ENCODE measurements at places on chromosomes 11 and 22.

DNA sequence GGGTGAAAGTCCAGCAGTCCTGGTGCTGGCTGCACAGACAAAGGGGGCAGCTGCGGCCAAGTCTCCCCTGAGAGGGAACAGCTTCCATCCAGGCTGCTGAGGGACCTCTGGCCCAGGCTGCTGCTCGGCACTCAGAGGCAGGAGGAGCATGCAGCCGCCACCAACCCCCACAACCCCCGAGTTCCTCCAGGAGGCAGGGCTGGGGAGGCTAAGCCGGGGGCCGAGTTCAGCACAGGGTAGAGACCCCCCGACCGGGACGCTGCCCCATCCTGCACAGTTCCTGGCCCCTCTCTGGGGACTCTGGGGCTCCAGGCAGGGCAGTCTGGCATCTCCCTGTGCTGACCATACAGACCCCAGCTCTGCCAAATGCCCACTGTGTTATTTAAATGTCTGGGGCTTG lies 20.2 kb downstream of the IGSF9B start:
- no peak for DNase-seq

DNA sequence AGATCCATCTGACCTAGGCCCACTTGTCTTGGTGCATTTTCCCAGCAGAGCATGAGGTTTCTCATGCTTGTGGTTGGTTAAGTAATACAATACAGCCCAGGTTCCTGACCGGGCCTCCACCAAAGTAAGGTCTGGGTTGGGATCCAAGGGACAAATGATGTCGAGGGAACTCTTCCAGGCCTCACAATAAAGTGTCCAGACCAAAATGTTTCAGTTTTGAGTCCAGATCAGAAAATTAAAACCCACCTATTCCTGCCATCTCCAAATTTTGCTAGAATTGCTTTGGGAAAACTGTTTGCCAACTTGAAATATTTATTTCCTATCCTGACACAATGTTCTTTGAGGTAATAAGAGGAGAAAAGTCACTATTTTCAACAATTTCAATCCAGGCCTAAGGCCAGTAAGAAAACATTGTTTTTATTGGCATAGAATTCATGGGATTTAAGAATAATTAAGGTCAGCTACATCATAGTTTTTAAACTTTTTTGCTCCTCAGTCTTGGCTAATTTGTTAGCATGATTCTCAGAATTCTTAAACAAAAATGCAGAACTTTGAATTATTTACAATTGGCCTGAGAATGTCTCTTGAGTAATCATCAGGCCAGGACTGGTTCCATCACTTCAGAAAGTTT lies 51.4 kb downstream of the ME3 start:
- no peak for DNase-seq

DNA sequence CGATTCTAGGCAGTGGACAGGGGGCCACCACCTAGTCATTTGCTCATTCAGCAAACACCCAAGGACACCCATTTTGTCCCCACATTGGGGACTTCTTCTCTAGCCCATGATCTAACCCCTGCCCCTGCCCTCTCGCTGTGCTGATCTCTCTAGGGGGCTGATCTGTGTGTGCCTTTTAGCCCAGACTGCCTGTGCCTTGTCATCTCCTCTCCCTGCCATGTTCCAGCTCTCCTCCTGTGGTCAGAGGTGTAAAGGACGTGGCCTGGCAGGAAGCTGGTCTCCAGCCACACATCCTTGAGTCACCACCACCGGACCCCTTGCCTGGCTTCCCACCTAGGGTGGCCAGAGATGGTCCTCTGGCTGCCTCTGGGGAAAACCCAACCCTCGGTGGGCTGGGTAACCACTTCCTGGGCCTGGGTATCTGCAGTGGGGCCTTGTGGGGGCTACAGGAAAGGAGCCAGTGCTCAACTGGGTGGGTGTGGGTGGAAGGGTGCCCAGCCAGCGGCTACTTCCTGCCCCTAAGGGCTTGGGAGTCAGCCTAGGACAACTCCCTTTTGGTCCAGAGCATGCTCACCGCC lies 1.3 kb downstream of the CTSW start:
- no peak for DNase-seq

DNA sequence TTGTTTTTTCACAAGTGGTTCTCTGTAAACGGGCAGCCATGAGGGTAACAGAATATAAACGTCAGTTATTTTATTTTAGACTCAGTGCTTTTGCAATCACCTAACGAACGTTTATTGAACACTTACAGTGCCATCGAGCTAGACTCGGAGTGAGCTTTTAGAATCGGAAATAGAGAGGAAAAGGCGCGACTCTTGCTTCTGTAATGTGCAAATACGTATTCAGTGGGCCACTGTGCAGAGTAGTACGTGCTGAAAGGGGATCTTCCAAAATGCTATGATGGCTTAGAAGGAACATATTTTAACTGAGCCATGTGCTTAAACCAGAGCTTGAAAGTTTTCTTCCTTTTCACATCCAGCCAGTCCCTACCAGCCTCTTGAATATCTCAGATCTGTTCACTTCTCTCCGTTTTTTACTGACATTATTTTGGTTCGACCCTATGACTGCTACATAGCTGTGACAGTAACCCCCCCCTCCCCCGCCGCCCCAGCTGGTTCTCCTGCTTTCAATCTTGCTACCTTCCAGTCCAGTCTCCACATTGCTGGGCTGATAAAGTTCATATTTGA lies 468 bp downstream of the DDIAS start:
- no peak for DNase-seq

DNA sequence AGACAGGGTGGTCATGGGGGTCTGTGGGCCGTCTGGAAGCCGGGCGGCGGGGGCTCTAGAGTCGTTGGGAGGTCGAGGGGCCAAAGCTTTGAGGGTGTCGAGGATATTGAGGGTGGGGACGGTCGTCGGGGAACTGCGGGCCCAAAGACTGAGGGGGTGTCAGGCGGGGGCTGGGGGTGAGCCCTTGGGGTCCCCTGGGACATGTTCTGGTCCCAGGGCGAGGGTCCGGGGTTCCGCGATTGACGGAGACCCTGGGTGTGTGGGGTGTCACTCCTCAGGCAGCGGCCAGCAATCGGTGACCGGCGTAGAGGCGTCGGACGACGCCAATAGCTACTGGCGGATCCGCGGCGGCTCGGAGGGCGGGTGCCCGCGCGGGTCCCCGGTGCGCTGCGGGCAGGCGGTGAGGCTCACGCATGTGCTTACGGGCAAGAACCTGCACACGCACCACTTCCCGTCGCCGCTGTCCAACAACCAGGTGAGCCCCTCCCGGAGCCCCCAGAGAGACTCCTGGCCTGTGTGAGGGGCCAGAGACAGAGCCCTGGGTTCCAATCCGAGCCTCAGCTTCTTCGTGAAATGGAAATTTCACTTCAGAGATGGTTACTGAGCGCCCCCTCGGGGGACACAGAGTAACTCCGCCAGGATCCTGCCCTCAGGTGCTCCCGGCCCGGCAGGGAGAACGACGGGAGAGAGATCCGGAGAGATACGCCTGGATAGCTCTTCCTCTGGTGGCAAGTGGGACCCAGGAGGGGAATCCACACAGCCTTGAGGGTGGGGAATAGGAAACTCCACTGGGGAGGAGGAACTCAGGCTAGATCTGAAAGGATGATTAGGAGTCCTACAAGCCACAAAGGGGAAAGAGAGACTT lies 714 bp downstream of the SDF2L1 start:
- peak; percentile 66 for DNase-seq

- no peak for DNase-seq
Observed at GRCh38 chr11:134063124-134063495, 5.8 kb upstream of the JAM3 start.

- DNase-seq: no peak
Observed at GRCh38 chr11:2540992-2541680, 96.3 kb downstream of the KCNQ1 start.

GRCh38 chr11:27570542-27570941 lies 64.0 kb upstream of the LIN7C start:
- no peak for DNase-seq

GRCh38 chr11:43575913-43576310 lies 104.6 kb upstream of the HSD17B12 start:
- DNase-seq: no peak

GRCh38 chr11:130344841-130345240 lies 30.1 kb upstream of the ZBTB44 start:
- DNase-seq: no peak

DNA sequence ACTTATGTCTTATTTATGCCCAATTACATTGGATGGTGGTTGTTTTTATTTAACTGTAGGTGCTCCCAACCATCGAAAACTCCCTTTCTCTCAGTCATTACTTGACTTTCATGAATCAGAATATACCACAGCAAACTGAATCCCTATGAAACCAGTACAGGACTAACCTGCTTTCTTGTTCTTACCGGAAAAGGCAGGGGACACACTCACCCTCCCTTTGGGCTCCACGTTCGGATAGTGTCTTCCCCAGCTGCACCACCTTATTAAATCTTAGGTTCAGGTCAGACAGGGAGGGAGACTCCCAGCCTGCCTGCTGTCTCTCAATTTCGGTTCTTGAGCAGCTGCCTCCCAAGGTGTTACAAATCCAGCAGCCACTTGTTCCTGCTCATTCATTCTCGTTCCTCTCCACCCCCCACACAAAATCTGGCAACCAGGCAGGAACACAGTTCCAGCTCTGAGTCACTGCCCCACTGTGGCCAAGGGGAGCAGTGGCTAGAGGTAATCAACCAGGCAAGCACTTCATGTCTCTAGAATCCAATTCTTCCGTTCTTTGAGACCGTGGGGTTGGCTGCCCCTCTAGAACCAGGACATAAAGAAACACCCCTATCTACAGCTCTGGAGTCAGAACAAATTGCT lies 133.0 kb downstream of the PLEKHA7 start:
- no peak for DNase-seq

DNA sequence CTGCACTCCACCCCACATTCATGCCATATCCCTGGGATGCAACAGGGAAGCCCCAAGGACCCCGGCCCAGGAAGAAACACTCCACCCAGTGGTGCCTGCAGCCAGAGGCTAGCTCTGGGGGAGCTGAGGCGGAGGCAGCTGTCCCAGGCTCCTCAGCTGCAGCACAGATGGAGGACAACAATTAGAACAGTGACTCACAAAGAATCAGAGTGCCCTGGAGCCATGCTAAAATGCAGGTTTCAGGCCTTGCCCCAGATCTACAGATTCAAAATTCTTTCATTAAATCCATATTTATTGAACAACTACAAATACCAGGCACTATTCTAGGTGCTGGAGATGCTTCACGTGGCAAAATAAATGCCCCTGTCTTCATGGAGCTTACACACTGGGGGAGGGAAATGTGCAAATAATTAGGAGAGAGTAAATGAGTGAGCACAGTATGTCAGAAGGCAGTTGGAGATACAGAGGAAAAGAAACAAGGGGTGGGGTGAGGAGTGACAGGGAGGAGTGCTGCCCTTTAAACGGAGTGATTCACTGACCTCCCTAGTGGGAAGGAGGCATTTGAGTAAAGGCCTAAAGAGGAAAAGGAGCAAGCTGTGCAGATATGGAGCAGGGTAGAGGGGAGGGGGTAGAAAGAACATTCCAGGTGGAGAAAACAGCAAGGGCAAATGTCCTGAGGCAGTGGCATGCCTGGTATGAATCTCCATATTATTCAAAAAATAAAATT lies 73.3 kb upstream of the CSNK2A3 start:
- DNase-seq: no peak

DNA sequence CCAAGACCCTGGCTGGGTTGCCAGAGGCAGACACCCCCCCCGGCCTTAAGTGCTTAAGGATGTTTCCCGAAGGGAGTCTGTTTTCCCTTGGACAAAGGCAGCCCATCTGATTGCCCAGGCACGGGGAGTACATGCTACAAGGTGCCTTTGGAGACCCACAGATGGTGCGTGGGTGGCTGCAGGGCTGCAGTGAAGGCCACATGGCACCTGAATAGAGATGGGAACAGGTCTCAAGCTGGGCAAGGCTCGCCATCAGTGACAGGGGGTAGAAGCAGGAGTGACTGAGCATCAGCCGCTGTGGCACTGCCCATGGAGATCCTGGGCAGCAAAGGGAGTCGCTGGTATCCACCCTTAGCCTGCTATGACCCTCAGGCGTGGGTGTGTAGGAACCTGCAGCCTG lies 2.4 kb downstream of the RTL6 start:
- DNase-seq: no peak

GRCh38 chr22:48431536-48432315 lies 1395.9 kb downstream of the BRD1 start:
- DNase-seq: no peak

DNA sequence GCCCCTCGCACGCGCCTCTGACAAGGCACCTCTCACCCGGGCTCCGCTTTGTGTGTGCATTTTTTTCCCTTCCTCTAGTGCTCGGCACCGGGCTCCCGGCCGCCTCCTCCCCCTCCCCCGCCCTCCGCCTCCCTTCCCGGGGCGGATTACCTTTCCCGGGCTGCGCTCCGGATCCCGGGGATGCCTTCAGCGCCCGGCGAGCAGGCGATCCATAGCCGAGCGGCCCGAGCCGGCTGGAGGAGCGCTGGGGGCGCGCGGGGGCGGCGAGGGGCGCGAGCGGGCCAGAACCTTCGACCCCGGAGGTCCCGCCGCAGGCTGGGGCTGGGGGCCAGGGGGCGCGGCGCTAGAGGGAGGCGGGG lies 282 bp downstream of the MPPED2 start:
- DNase-seq: no peak

DNA sequence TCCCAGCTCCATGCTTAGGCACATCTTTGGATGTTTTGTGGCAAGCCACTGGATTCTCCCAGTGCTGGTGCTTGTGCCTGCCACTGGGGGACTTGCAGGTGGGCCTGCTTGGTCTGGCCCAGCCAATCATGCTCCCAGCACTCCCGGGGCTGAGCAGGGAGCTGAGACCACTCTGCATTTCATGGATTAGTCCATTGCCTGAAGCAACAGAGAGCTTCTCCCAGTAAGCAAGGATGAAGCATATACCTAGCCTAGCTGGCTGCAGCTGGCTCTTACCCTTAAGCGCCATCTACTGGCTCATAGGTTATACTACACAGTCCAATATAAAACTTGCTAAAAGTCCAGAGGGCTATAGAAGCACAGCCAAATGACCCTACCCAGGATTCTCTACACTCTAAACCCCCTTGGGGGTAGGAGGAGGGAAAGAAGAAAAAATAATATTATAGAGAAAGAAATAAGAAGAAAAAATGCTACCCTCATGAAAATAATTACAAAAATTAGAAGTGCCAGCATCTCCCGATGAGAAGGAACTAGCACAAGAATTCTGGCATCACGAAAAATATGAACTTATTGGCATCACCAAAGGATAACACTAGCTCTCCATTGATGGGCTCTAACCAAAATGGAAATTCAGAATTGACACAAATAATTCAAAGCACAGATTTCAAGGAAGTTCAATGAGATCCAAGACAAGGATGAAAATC lies 275.3 kb downstream of the C11orf87 start:
- peak; percentile 31 for DNase-seq

GRCh38 chr11:2862395-2863275 lies 22.9 kb downstream of the CDKN1C start:
- DNase-seq: no peak

DNA sequence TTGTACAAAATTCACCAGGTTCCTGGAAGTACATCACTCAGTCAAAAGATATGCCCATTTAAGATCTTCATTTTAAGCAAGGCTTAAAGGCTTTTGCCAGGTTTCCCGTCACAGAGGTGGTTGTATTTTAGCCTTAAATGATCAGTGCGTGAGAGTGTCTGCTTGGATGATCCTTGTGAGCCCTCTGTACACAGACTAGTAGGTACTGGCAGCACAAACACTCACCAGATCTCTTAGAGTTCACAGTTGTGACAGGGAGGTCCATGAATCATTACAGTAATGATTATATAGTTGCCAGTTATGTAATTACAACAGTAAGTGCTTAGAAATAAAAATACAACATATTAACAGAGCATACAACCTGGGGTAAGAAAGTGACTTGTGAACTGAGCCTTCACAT lies 84.2 kb upstream of the SLC25A18 start:
- no peak for DNase-seq
